Stimulated activated CD8-positive, alpha-beta memory T cell treated with anti-CD3 and anti-CD28 coated beads, Interleukin-2, amount 100 ng/mL, for 1 hour (primary cell): ENCODE measurements at places on chromosomes 12 and 14.

GRCh38 chr12:56157201-56158028, 744 bp upstream of the MYL6 start:
- DNase-seq = peak; percentile 27

DNA sequence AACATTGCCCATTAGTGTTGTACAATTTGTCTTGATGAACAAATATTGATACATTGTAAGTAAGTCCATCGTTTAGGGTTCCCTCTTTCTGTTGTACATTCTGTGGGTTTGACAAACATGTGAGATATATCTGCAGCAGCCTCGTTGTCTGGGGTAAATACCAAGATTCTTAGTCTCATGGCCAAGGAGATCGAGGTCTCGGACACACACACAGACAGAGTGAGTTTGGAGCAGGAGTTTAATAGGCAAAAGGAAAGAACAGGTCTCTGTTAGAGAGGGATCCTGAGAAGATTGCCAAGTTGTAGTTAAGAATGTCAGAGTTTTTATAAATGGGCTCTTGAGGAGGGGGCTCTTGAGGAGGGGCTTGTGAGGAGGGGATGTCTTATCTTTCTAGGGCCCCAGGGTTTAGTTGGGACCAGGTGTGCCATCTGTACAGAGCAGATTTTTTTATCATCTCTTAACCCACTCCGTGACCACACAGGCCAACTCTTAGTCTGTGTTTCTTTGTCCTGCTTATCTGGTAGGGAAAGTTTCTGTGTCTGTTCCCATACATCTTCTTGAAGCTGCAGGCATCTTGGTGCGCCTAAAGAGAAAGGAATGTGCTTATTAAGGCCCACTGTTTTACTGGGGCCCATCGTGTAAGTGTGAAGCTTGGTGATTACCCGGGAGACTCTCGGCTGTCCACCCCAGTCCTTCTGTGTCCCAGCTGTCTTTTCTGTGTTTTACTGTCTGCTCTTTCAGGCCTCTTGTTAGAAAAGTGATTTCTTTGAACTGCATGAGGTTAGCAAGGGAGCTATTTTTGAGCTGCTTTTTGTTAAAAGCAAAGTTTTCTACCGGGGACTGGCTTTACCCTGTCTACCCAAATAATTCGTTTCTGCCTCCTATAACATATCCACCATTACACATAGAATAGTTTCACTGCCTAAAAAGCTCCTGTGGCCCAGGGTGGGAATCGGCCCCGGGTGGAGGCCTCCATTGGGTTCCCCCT, 22.4 kb upstream of the CLEC2D start:
- DNase-seq = no peak

GRCh38 chr14:36996857-36997590, 175.4 kb downstream of the SLC25A21 start:
- no peak for DNase-seq

- no peak for DNase-seq
Measured at GRCh38 chr14:54706769-54707168, 139.8 kb downstream of the SAMD4A start.
